Cerebellar nuclear complex (tissue), 1 donor: ENCODE measurements at places on chromosomes 12 and 14.

- no peak for DNase-seq
These were observed 13.9 kb downstream of the SLC35E3 start for GRCh38 chr12:68759852-68760251.

DNA sequence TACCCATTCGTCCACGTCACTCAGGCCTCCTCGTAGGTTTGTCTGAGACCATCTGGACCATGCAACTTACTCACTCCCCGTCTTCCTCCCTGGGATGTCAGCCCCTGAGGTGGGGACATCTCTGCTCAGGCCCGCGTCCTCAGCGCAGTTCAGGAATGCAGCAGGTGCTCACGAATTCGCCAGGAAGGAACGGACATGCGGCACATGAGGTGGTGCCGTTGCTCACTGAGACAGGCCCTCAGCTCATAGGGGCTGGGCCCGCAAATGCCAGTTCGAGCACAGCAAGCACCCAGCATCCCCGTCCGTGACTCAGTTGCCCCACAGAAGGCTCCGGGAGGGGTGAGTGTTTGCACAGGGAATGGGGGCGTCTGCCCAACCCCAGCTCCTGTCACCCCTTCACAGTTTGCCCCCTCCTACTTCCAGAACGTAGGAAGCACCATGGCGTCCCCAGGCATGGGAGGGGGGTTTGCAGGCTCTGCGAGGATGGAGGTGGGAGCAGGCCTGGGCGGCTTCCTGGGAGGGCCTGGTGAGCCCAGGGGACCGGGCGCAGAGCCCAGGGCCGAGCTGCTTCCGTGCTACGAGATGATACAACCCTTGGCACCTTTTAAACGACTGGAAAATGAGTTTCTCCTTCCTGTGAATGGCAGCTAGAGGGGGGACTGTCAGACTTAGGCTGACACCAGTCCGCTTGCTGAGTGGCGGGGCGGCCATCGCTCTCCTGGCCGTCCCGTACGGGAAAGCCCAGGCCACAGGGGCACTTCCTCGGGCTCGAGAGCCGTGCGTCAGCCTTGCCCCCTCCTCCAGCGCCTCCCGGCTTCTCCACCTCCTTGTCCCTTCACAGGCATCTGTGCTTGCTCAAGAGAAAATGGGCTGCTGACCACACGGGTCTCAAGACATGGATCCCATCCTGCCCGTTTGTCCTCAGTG is 6.9 kb downstream of the GALNT9 start:
- no peak for DNase-seq

GRCh38 chr14:45284802-45285201 is 31.8 kb upstream of the MIS18BP1 start:
- DNase-seq = no peak

GRCh38 chr14:73591690-73592449 is at the start of gene ACOT4:
Gene ACOT4, plus strand, starts transcription at chr14:73591873. Its CDS starts 87 bp downstream, at chr14:73591960.
- no peak for DNase-seq

GRCh38 chr12:7137908-7138307 is 7.7 kb downstream of the CLSTN3 start:
- DNase-seq = no peak

GRCh38 chr12:15787778-15788177 is 1.4 kb downstream of the EPS8 start:
- no peak for DNase-seq

- peak; percentile 77 for DNase-seq
These were observed 16.0 kb upstream of the PLEKHH1 start for GRCh38 chr14:67517083-67517482.

DNA sequence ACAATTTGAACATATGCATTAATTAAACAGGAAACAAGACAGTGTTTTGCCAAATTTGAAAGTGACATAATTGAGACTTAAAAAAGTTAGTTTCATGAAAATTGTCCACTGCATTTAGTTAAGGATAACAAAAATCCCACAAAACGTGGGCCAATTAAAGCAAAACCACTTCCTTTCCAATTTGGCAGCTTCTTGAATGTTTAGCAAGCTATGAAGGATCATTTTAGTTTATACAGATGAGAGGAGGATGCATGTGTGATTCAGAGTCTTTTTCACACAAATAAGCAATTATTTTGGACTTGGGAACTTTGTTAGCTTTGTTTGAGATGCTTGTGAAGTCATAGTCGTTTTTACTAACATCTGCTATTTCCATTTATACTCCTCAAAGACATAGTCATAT is 109.6 kb downstream of the ATXN7L3B start:
- no peak for DNase-seq

DNA sequence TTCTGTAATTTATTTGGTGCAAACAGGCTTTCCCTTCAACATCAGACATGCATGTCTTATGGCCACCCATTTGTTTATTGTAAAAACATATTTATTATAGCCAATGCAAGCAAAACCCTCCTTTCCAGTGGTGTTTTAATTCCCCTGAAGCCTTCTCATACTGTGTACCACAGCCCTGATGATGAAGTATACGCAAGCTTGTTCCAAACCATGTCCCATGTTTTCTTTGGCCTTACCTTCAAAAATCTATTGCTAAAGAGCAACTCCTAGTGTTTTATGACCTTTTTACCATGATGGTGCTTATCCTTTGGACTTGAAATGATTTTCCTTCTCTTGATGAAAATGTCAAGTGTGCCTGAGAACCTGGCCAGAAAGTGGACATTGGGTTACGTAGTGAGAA is 85.9 kb upstream of the CCDC91 start:
- no peak for DNase-seq

DNA sequence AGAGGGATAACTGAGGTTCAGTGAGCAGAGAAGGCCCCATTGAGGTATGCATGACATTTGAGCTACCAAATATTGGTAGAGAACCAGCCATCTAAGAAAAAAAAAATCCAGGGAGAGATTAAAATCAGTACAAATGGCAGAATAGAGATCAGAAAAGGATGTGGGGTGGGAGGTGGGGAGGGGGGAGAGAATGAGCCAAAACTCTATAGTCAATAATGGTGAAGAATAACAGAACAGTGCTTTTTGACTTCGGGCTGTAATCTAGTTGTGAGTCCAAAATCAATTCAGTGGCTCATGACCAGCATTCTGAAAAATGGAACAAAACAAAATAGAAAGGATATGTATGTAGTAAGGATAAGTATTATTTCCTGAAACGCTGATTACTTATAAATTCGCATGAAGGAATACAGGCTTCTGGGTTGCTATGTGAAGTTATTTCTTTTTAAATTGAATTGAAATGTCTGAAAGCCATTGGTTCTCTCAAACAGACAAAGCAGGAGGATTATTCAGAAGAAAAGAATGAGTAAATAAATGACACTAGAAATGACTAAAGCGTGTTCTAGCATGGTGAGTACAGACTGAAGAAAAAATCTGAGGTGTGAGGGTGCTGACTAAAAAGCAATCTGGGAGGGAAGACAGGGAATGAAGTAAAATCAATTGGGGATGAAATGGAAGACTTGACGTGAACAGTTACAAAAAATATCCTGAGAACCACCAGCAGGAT is 72.4 kb downstream of the ATP2B1 start:
- DNase-seq = no peak

GRCh38 chr14:103765526-103765925 is 49.9 kb downstream of the ZFYVE21 start:
- no peak for DNase-seq

DNA sequence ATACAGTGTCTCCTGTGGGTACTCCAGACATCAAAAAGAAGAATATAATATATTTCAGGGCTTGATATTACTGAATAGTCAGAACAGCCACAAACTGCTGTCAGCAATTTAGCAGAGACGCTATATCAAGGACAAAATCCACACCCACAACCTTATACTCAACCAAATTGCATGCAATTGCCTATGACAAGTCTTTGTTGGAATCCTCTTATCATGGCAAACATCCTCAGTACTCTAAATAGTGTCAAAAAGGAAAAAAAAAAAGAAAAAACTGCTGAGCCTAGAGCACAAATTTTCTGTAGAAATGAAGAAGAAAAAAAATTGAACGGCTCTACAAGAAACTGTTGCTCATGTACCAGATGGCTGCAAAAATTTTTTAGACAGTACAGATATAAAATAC is 485.7 kb downstream of the TMTC2 start:
- no peak for DNase-seq

DNA sequence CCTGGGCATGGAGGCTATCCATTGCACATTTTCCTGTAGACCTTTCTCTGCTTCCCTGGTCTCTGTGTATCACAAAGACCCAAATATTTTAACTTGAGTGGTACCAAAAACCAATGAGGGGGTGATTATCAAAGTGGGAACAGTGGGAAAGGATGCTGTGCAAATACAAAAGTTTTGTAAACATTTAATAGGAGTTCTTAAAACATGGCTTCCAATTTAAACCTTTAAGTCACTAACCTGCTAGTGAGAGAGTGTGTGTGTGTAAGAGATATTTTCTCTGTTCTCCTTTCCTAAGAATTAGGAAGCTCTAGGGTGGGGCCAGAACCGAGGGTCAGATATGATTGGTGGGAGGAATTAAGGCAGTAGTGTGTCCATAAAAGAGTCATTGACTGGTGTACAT is 64.5 kb upstream of the ARHGAP5 start:
- no peak for DNase-seq

GRCh38 chr14:92984082-92984788 is 61.3 kb downstream of the CHGA start:
- no peak for DNase-seq

- DNase-seq = no peak
These were observed 230.2 kb downstream of the EPS8 start for GRCh38 chr12:15558915-15559528.

DNA sequence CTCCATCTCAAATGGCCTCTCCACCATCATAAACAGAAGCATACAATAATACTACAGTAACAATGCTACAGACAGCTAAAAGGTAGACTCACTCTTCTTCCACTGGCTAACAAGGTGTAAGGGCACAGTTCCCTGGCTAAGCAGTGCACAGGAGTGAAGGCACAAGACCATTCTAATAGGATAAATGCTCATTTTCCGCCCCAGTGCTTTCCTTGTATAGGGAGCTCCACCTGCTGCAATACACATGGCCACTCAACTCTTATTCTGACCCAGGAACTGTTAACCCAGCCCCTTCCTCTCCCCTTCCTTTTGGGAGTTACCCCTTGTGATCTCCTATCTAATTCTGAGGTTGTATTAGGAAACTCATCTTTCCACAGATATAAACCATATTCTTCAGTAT is 124.6 kb downstream of the KCNK10 start:
- no peak for DNase-seq

DNA sequence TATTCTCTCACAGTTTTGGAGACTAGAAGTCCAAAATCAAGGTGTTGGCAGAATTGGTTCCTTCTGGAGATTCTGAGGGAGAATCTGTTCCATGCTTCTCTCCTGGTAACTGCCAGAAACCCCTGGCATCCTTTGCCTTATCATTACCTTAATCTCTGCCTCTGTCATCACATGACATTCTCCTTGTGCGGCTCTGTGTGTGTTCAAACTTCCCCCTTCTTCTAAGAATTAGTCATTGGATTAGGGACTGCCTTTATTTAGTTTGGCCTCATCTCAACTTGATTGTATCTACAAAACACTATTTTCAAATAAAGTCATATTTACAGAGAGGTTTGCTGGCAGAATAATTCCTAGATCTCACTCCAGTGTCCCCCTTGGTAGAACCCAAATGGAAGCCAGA is 68.9 kb downstream of the ZNF641 start:
- DNase-seq = no peak

DNA sequence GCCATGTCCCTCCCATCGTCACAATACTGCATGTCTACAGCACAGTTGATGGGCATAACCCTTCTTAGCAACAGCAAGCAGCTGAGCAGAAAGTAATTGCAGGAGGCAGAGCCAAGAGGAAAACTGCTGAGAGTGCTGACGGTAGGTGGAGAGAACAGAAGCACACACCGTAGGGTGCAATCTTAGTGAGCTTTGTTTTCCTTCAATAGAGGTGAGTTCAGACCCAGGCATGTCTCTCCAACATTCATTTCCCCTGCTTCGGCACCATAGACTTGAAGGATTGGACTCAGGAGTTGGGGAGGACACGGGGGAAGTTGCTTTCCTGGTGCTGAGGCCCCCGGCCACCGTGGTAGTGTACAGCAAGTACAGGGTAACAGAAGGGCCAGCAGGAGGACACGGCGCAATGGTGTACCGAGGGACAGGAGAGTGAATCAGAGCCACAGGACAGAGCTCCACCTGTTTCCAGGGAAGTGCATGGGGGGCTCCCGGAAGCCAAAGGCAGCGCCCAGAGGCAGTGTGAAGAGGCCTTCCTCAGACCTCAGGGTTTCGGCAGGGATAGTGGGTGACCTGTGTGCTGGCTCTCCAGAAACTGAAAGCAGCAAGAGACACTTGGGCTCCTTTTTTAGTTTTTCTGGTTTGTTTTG is 36.3 kb upstream of the SINHCAF start:
- peak; percentile 92 for DNase-seq
